NCI-H1105 treated with DMSO at 0.1 percent for 48 hours (cell line): ENCODE measurements at places on chromosomes 5 and 9.

DNA sequence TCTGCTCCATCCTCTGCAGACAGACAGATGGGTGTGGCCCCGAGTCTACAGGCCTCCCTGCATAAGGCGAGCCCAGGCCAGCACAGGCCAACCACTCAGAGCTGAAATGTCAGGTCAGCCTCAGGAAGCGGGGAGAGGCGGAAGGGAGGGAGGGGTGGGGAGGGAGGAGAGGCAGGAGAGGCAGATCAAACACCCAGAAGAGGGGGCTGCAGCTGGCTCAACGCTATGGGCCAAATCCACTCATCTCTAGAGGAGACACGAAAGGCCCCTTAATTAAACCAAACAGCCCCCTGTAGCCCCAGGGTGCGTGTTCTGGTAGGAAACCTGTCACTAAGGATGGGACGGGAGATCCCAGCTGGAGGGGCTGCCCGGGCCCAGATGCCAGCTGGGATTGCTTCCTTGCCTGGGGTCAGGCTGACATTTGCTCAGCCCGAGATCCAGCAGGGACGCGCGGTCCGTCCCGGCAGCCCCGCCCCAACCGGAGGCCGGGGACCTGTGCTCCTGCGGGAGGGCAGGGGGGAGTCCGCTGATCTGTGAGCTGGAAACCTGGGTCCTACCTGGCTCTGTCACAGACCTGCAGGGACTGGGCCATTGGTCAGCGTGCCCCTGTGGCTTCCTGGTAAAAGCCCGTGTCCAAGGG lies 97.2 kb upstream of the SARDH start:
- no peak for DNase-seq

DNA sequence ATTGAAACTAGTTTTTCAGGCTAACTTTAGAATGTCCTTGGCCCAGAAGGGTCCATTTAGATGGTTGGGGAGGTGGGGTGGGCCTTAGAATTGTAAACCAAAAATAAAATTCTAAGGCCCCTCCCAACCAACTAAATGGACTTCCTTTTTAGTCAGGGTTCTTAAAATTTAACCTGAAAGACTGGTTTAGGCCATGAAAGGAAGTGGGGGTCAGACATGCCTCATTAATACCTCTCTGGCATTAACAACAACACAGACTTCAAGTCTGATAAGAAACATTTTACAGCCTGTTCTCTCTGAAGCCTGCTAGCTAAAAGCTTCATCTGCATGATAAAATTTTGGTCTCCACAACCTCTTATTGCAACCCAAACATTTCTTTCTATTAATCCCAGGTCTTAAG lies 65.5 kb upstream of the TNC start:
- no peak for DNase-seq

GRCh38 chr5:150700246-150700593 lies 642 bp downstream of the RBM22 start:
- DNase-seq: no peak

GRCh38 chr5:125965577-125965976 lies 457.6 kb upstream of the GRAMD2B start:
- no peak for DNase-seq

DNA sequence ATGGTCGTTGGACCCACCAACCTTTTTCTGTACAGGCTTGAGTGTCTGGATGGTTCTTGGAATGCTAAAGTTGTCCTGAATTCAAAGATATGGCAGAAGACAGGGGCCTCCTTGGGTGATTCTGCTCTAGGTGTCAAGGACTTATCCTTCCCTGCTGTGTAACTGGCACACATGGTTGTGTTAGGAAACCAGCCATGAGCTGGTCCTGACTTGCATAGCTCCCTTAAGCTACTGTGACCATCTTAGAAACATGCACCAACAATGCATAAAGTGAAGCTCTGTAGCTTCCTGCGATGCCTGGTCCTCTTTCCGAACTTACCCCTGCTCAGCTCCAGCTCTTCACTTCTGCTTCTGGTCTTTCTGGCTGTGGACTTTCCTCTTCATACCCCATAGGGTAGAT lies 224.6 kb downstream of the TLE4 start:
- DNase-seq: no peak

GRCh38 chr9:113376634-113377567 lies at the start of gene HDHD3:
TSS of gene HDHD3 (minus strand) at chr9:113376986. CDS start at chr9:113374354, 2,632 bp downstream.
- DNase-seq: peak; percentile 19

GRCh38 chr9:94644543-94644942 lies 5.2 kb upstream of the FBP1 start:
- no peak for DNase-seq

DNA sequence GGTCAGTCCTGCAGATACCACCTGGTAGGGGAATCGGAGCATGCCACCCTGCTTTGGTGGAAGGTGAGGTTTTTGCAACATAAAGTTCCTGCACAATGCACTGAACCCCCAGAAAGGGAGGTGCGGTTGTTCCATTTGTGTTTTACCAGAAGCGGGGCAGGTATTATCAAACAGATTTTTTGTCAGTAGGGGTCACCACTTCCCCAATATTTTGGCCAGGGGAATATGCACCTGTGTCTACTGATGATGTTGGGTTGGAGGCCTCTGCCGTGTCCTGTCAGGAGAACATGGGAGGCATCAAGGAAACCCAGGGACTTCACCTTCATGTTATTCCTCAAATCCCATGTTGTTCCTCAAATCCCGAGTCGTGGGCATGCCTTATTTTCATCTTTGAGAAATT lies 438.7 kb downstream of the NTRK2 start:
- DNase-seq: no peak

DNA sequence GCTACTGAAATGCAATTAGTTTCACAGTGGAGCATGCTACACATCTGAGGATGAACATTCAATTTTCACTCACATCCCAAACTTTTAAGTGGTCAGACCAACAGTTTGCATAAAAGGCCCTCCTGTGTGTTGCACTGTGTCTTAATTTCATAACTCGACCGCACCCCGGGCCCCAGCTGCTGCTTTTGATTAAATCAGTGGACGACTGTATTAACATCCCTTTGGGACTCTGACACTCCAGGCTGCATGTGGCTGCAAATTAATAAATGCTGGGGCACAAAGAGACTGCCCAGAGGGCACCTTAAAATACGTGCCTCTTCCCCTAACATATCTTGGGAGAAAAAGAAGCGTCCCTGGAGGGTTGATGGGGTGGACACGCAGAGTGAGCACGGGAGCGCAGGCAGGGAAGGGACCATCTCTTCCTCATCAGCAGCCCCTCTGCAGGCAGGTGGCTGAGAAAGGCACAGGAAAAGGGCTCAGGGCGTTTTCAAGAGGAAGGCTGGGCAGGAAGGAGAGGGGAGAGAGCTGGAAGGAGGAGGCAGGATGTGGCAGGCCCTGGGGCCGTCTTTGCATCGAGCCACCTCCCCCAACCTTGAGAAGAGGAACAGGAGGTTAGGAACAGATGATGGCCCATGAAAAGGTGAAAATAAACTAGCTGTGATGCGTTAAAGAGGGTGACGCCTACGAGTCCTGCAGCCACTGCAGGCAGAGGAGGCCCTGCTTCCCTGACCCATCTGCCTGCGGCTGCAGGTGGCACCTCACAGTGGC lies 18.6 kb downstream of the MED10 start:
- no peak for DNase-seq

DNA sequence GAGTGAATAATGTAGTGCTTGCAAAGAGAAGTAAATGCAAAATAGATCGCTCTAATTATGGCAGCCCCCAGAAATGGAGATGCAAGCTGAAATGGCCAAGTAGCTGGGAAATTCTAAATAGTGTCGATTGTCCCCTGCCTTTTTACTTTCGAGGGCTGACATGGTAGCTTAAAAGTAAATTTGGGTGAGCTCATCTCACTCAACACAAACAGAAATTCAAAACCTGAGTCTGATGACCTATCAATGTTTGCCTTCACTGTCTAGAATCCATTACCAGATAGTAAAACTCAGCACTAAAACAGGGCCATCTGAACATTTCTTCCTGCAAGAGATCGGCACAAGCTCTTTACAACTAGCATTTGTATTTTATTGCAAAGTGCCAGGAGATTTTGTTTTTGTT lies 7.0 kb upstream of the LHX2 start:
- no peak for DNase-seq

- DNase-seq: peak; percentile 42
Measured at GRCh38 chr5:91641730-91642350, 258.7 kb upstream of the ARRDC3 start.

GRCh38 chr5:150515446-150515845 lies 7.5 kb downstream of the NDST1 start:
- no peak for DNase-seq

DNA sequence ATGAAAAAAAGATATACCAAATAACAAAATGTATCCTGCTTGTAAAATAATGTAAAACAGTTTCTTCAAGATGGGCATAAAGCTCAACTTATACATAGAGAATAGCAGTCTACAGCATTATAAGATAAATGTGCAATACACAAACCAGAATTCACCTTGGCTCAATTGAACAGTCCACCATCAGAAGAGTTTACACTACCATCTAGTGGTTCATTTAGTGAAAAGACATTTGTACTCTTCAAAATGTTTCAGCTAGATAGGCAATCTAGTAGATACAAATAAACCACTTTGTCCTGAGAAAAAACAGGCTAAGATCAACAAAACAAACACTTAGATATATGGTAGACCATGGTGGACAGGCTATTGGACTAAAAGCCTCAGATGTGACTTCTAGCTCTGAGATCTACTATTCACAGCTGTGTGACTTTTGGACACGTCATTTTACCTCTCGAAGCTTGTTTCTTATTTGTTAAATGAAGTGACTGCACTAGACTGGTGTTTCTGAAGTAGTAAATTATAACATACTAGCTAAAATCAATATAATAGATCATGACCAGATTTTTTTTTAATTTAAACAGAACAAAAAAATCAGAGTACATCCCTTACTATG lies 22.1 kb upstream of the TPD52L3 start:
- DNase-seq: peak; percentile 52

- DNase-seq: peak; percentile 25
Measured at GRCh38 chr9:123191260-123191659, 77.1 kb downstream of the STRBP start.

- DNase-seq: no peak
Measured at GRCh38 chr9:20074291-20074690, 285.5 kb upstream of the SLC24A2 start.

- DNase-seq: no peak
Measured at GRCh38 chr9:93088656-93089015, 7.4 kb upstream of the CARD19 start.

DNA sequence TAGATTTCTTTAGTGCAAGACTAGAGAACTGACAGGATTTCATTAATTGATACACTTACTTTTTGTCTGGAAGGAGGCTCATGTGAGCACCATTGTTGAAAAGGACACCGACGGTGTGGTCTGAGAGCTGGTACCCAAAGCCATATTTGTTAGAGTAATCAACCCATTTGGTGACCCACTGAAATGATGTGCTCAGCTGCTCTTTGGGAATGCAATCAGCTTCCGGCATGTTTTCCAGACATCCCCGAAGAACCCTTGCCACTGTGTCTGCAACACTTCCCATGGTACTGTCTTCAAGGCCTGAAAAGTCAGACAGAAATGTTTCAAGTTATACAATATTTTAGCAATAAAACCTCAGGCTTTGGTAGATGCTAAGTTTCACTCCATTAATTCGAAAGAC lies 4.4 kb downstream of the PLK2 start:
- DNase-seq: no peak

GRCh38 chr5:106962464-106963230 lies 708.1 kb downstream of the EFNA5 start:
- no peak for DNase-seq

DNA sequence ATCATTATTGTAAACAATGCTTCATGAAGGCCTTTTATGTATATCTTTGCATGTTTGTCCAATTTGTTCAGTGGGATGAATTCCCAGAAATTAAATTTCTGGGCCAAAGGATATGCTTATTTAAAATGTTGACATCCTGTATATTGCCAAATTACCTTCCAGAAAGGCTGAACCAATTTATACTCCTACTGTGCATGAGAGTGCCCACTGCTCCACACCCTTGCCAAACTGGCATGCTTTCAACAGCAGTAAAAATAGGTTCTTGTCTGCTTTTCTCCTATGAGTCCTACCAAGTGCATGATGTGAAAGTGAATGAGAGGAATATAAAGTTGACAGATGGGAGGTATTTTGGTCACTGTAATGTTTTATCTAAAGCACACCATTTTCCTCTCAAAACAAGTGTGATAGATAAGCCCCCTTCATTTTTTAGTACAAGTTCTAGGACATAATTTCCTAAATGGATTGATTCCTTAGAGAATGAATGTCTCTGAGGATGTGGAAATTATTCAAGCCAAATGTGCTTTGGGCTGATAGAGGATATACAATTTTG lies 70.5 kb upstream of the ERBIN start:
- DNase-seq: no peak

DNA sequence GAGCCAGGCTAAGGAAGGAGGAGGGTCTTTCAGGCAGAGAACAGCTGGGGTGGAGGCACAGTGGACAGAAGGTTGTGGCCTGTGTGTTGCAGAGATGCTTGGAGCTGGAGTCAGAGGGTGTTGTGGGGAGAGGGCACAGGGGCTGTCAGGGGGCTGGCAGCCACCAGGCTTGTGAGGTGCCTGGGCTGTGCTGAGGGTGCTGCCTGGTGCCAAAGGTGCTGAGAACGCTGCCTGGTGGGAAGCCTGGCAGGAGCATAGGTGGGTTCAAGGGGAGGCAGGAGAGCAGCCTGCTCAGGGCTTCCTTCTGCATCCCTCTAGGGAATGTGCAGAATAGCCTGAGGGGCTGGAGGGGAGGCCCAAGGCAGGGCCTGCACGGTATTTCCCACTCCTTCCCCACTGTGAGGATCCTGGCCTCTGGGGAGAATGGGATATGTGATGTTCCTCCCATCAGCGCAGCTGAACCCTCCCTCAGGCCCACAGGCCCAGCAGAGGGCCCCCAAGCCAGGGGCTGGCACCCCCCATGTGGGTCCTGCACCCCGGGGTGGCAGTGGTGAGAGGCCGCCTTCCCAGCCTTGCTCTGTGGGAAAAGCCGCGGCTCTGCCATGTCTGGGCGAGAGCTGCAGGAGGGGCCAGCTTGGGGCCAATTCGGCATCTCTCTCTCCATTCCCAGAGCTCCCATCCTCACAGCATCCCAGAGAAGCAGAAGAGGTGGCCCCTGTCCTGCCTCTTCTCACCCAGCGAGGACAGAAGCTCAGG lies 76.3 kb downstream of the CACNA1B start:
- no peak for DNase-seq

DNA sequence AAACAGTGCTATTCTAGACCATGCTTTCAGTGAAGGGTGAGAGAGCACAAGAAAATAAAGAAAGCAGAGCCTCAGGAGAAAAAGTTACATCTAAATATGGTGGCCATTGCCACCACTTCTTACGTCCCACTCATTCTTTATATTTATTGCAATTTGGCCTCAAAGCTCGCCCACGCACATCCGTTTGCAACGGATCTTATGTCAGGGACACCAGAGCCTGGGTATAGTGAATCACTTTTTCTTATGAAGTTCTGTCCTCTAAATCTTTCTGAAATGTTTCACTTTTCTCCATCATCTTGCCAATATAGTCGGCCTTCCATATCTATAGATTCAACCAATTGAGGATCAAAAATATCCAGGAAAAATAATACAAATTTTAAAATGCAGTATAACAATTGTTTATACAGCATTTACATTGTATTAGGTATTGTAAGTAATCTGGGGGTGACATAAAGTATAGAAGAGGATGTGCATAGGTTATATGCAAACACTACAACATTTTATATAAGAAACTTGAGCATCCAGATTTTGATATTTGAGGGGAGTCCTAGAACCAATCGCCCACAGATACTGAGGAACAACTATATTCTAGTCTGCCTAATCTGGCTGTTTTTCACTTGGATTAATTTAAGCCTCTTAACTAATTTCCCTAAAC lies 35.2 kb downstream of the GOLPH3 start:
- DNase-seq: no peak

GRCh38 chr9:2492161-2492560 lies 129.4 kb upstream of the VLDLR start:
- DNase-seq: no peak
